ENCODE measurements at places on chromosomes 2 and 18. TPM values are rescaled to one million over a fixed set of nuclear protein-coding genes. Genes with fewer than 3 reads are reported as not detected.

- peak; percentile 85 for DNase-seq
Measured at GRCh38 chr2:231387904-231388724, 7.4 kb upstream of the B3GNT7 start.

GRCh38 chr2:100206731-100207255 lies 64.4 kb upstream of the AFF3 start:
- no peak for DNase-seq

- DNase-seq: no peak
Measured at GRCh38 chr2:60033325-60033724, 520.1 kb downstream of the BCL11A start.

GRCh38 chr2:119224391-119225104 lies 914 bp downstream of the STEAP3 start:
- DNase-seq: no peak

GRCh38 chr2:40740419-40740818 lies 288.5 kb upstream of the SLC8A1 start:
- no peak for DNase-seq

- no peak for DNase-seq
Measured at GRCh38 chr2:200453853-200454534, 55.9 kb downstream of the KCTD18 start.

GRCh38 chr2:79638954-79639353 lies 126.1 kb downstream of the CTNNA2 start:
- DNase-seq: no peak

- DNase-seq: no peak
Measured at GRCh38 chr2:215507836-215508235, 72.0 kb upstream of the FN1 start.

GRCh38 chr2:98608962-98609604 lies 694 bp downstream of the UNC50 start:
- DNase-seq: peak; percentile 40

GRCh38 chr2:74205596-74205995 lies 7.2 kb downstream of the MTHFD2 start:
- DNase-seq: peak; percentile 44

- DNase-seq: no peak
Measured at GRCh38 chr2:170020777-170021176, 157.2 kb upstream of the MYO3B start.

DNA sequence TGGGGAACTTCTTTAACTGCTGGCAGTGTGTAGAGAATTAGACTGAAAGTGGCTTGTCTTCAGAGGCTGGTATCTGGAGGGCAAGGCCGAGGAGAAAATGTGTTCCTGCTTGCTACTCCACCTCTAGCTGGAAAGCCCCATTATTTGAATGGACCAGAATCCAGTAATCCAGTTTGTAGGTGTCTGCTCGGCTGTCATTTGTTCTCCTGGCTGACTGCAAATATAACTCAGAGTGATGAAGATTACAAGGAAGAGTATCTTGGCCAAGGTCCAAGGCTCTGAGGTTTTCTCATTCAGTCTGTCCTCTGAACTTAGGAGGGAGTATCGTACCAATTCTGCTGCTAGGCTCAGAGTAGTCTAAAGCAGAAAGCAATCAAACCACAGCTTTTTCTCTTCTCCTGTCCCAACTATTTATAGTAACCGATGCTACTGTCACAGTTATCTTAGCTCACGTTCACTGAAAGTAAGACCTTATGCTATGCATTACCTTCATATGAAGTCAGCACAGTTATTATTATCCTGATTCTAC lies 228.6 kb downstream of the SETBP1 start:
- peak; percentile 32 for DNase-seq

GRCh38 chr18:61738042-61738441 lies 154.8 kb downstream of the RNF152 start:
- DNase-seq: no peak

GRCh38 chr2:52115750-52116149 lies 1083.8 kb upstream of the NRXN1 start:
- DNase-seq: no peak

- no peak for DNase-seq
Measured at GRCh38 chr2:149527998-149528755, 59.4 kb downstream of the MMADHC start.

- no peak for DNase-seq
Measured at GRCh38 chr2:234680688-234681619, 184.1 kb upstream of the ARL4C start.

GRCh38 chr2:28128281-28128950 lies 237.9 kb downstream of the BABAM2 start:
- peak; percentile 26 for DNase-seq

GRCh38 chr2:117351396-117351795 lies 463.1 kb upstream of the DDX18 start:
- no peak for DNase-seq

DNA sequence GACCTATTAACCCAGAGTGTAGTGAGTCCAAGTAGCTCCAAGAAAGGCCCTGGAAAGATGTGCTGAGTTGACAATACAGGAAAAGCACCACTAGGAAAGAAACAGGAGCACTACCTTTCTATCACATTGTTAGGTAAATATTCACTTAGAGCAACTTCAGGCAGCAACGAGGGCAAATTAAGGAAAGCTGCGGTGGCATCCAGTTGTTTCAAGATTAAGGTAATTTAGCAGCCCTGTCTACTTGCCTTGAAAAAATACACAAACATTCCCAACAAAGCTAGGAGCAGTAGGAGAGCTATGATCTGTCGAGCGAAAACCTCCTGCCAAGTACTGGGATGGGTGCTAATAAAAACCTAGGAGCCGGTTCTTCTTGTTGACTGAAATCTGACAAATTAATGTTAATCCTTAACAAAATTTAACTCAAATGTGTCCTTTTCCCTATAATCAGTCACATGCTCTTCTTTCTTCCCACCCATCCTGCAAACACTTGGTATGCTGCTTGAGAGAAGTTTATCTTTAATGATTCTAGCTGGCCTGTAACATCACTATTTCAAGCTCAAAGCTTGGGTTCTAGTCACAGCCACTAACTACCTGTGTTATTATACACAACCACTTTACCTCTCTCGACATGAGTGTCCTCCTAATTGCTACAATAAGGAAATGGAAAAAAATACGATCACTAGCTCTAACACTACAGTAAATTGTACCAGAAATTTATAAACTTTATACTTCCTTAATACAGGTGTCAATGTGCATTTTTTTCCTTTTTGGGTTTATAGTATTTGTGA lies 2.0 kb downstream of the ACAA2 start:
- no peak for DNase-seq

DNA sequence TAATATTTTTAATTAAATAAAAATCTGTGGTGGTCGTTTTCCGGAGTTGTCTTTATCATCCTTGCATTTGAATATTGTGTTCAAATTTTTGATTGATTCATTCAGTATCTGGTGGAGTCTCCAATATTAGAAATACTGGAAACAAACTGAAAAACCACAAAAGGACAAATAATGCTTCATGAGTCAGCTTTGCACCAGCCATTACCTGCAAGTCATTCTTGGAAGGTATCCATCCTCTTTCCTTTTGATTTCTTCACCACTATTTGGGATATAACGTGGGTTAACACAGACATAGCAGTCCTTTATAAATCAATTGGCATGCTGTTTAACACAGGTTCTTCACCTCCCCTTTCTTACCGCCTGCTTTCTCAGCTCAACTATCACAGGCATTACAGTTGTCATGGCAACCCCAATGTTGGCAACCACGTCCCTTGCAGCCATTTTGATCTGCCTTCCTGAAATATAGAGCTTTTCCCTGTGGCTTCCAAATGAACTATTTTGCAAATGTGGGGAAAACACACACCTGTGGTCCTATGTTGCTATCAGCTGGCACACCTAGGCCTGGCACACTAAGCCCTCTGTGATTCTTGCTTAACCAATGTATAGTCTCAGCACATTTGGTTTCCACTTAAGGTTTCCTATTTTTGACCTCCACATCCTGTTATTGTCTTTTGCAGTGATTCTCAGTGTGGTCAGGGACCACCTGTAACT lies 6.5 kb downstream of the CTLA4 start:
- DNase-seq: peak; percentile 22

- peak; percentile 25 for DNase-seq
Measured at GRCh38 chr2:133642791-133643191, 74.5 kb upstream of the NCKAP5 start.

DNA sequence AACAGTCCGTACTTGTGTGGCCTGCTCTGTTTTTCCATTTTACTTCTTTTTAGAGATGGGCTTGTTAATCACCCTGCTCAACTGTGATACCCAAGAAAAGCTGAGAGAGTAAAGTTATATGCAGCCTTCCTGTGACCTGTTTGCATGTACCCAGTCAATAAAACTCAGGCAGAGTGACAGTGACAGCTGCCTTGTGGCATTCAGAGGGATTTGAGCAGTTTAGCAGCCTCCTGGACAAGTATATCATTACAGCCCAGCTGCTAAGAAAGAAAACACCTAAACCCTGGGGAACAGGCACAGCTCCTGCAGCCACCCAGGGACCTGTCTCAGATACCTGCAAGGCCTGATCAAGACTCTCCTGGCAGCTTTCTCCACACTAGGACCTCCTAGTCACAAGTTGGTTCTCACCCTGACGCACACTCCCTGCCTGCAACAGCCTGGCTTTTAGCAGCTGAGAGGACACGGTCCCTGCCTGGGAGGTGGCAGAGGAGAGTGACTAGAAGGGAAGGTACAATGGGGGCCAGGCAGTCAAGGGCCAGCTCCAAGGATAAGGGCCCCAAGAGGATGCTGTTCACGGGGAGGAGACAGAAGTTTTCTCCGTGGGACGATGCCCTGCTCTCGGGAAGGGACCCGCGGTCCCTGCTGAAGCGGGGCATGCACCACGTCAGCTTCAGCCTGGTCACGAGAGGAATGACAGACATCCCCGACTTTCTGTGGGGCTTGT lies at the start of gene LRRC30:
TSS of gene LRRC30 (plus strand) at position 464 of the 724 bp plus-strand sequence. CDS start at position 514, 50 bp downstream.
- no peak for DNase-seq

DNA sequence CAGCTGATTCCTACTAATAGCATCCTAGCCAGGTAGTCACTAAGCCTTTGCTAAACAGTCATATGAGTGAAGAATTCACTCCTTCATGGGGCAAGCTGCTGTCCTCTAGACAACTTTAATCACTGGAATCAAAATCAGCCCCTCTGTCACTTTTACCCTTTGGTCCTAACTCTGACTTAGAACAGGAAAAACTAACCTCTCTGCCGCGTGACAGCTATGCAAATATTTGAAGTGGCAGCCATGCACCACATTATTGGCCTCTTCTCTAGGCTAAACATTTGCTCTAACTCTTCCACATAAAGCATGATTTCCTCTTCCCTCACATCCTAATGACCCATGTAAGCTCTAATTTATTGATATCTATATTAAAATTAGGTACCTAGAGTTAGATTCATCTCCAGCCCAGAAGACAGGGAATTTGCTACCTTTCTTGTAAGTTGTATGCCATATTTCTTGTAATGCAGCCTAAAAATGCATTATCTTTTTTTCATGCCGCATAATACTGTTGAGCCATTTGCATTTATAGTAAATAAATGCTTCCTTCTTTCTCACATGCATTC lies 12.8 kb upstream of the ONECUT2 start:
- no peak for DNase-seq

GRCh38 chr2:15182275-15182674 lies 378.9 kb downstream of the NBAS start:
- DNase-seq: no peak

GRCh38 chr2:187890690-187891089 lies 336.5 kb upstream of the TFPI start:
- DNase-seq: peak; percentile 11

DNA sequence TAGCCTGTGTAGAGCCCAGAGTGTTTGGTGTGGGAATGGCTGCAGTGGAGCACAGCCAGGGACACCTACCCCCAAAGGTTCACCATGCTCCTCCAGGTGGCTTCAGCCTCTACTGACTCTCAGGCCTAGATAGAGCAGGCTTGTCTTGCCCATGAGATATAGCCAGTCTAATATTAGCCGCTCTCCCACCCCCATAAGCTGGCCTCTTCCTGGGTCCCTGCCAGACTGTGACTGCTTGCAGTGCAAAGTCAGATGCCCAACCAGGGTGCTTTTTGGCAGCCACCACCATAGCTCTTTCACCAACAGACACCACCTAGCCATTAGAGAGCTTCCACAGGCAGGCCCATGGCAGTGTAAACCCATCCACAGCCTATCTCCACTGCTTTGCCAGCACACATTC lies 405.3 kb downstream of the MBD2 start:
- DNase-seq: no peak

- DNase-seq: no peak
Measured at GRCh38 chr2:159147690-159148089, 138.8 kb downstream of the WDSUB1 start.

- DNase-seq: no peak
Measured at GRCh38 chr2:132562245-132562644, 107.8 kb downstream of the LYPD1 start.

- no peak for DNase-seq
Measured at GRCh38 chr2:41413813-41414485, 633.9 kb upstream of the PKDCC start.

DNA sequence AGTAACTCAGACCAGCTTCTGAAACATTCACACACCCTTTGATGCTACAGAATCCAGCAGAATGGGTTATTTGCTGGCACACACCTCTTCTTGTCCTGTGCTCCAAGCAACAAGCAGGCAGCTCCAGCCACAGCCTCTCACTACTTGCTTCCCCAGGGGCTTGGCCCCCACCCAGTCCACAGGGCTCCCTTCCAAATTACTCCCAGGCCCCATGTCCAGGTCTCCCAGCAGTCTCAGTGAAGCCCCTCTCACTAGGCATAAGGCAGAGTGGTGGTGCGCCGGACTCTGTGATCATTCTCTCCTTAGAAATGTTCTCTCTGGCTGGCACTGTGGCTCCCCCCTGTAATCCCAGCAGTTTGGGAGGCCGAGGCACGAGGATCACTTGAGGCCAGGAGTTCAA lies 25.9 kb downstream of the ITM2C start:
- DNase-seq: no peak

DNA sequence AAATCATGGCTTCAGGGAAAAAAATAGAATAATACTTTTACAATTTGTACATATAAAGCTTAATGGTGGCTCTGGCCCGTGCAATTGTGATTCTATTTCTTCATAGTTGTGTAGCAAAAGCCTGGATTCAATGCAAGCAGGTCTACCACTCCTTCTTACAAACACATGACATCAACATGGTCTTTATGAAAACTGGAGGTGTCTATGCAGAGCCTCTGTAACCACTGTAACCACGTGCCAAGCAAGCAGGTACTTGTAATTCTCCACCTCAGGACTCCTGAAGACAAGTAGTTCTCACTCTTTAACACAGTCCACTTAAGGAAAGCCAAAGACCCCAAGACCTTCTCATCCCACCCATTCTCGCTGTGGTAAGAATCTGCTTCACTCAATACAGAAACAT lies 62.6 kb downstream of the METTL4 start:
- no peak for DNase-seq

The CHRNG gene
- total RNA-seq: not detected

The CDH19 gene
- total RNA-seq: not detected

The CSRNP3 gene
- 0.27 TPM for total RNA-seq

The ALS2 gene
- 28.2 TPM for total RNA-seq

The PRKAG3 gene
- total RNA-seq: not detected

The HS1BP3 gene
- 12.1 TPM for total RNA-seq

The CRACDL gene
- not detected for total RNA-seq

The FAM228A gene
- total RNA-seq: not detected

The PLA2R1 gene
- 1.8 TPM for total RNA-seq

The L3MBTL4 gene
- total RNA-seq: 0.05 TPM

The SERPINB12 gene
- not detected for total RNA-seq

The SCN2A gene
- 0.44 TPM for total RNA-seq

The RUFY4 gene
- not detected for total RNA-seq

The EGR4 gene
- total RNA-seq: not detected

The C2orf92 gene
- not detected for total RNA-seq
